ENCODE measurements at places on chromosomes 16 and 17.

GRCh38 chr17:61458000-61458399, 5.8 kb downstream of the TBX4 start:
- DNase-seq = no peak

DNA sequence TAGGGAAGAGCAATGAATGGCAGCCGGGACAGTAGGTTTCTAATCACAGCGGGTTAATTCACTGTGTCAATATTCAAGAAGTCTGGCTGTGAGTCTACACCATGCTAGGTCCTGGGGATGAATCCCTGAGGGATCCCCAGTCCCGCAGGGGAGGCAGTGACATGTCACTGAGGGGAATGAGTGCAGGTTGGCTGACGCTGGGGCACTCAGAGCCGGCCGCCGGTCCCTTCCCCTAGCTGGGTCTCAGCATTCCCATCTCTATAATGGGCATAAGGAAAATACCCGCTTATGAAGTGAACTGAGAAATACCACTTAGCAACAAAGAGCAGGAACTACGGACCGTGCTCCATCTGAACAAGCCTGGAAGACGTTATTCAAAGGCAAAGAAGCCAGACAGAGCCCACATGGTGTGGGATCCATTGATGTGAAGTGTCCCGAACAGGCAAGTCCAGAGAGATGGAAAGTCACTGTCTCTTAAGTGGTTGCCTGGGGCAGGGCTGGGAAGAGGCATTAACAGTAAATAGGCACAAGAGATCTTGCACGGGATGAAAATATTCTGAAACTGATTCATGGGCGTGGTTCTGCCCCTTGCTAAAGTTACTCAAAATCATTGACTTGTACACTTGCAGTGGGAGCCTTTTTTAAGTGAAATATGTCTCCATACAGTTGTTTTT, 31.9 kb downstream of the PPL start:
- no peak for DNase-seq

GRCh38 chr17:75698659-75699058, 22.6 kb upstream of the ITGB4 start:
- no peak for DNase-seq

GRCh38 chr16:5466551-5466950, 369.0 kb upstream of the EEF2KMT start:
- DNase-seq = no peak

- DNase-seq = no peak
Measured at GRCh38 chr16:57842601-57843000, 40.3 kb upstream of the KIFC3 start.

DNA sequence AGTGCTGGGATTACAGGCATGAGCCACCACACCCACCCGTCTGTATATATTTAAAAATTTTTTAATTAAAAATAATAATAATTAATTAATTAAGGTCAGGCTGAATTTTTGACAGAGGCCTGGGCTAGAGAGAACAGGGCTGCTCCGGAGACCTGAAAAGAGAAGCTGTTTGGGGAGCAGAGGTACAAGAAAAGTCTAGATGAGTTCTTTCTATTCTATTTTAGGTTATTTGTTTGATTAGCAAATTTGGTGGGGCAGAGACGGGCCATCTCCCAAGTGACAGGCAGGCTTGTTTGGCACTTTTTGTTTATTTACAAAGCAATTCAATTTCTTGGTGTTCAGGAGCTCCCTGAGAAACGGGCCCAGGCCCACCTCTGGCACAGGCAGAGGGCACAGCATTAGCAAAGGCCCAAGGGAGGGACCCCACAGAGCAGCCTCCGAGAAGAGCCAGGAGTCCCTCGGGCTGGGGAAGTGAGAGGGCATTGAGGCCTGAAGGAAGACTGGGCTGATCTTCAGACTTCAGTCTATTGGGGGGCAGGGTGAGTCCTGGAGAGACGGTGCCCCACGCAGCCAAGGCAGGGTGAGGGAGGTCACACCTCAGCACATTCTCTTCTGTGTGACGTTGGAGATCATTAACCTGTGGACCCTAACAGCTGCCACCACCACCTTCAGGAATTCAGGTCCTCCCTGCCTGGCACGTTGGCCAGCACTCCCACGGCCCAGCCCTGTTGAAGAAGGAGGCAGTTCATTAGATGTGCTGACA, 10.8 kb upstream of the RIPOR1 start:
- no peak for DNase-seq

DNA sequence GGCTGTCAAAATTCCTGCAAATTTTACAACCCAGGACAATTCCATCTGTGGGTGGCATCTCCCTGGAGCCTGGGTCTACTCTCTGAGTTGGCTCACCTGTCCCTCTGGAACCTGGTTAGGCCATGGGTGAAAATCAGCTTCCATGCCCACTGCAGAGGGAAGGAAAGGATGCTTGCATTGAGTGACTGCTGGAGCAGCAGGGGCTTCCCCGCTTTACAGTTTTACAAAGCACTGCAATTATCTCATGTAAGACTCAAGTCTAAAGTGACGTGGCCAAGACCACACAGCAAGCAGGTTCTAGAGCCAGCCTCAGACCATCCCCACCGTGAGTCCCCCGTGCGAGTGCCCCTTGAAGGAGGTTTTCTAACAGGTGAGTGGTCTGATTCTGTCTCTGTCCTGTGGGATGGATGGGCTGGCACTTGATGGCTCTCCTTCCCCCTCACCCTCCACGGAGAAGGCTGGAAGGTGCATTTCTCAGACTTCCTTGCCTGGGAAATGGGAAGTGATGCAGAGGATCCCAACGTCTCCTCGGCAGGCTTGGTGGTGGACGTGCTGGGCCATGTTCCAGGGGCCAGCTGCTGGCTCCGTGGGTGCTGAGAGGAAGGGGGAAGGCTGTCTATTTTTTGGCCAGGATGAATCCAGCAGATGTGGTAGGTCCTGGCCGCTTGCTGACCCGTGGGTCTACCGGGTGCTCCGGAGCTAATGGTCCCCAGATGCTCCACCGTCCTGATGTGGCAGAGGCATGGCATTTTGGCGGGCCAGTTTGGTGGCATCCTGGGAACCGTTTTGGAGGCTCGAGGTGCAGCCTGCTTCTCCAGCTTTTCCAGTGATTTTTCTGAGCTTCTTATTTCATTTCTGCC, 26.3 kb upstream of the CBX4 start:
- DNase-seq = no peak

DNA sequence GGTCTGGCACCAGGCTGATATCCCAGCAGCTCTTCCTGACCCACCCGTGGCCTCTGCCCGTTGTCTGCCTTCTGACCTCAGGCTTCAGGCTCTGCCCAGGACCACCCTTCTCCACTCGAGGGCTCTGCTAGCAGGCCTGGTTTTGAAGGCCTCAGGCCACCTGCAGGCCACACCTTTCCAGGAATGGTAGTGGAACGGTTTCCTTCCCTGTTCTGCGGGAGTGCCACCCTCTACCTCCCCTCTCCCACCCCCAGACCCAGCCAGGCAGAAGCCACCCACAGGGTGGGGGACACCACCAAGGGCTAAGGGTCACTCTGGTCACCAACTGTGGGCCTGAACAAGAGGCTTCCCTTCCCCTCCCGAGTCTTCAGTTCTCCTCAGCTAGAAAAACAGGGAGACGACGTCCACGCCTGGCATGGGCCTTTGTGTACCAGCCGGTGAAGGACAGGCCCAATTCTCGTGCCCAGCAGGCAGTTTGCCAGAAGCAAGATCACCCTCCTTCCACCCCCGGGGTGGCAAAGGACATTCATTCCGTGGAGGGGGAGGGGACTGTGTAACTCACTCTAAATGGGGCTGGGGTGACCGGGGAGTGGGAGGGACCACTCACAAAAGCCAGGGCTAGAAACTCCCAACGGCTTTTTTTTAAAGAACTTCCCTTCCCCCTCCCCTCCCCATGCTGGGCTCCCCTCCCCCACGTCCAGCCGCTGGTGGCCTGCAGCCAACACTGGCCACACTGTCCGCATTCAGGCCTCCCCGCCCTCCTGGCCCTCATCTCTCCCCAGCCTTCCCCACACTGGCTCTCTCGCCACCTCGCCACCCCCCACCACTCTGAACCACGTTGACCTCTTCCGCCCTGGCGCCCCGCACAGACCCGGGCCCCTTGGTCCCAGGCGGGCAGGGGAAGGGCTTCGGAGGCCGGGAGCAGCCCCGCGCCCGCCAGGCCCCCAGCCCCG, 7.7 kb downstream of the CBX4 start:
- DNase-seq = no peak

DNA sequence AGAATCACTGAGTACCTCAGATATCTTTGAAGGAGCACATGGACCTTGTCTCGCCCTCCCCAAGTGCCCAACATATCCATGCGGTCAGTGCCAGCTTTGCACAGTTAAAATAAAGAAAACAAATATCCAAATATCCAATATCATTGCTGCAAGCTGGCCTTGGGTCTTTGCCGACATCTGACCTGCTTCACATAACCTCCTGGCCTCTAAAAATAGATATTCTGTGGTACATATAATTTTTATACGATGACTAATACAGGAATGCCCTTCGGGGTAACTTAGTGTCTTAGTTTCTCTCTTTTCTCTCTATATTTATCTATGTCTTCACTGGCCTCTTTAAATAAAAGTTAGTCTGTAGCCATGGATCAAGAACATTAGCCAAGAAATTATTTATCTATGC, 67.8 kb downstream of the MAF start:
- DNase-seq = no peak

GRCh38 chr16:67407788-67408452, 8.4 kb downstream of the ZDHHC1 start:
- DNase-seq = no peak

GRCh38 chr16:47713225-47713595, 252.1 kb downstream of the PHKB start:
- DNase-seq = no peak

DNA sequence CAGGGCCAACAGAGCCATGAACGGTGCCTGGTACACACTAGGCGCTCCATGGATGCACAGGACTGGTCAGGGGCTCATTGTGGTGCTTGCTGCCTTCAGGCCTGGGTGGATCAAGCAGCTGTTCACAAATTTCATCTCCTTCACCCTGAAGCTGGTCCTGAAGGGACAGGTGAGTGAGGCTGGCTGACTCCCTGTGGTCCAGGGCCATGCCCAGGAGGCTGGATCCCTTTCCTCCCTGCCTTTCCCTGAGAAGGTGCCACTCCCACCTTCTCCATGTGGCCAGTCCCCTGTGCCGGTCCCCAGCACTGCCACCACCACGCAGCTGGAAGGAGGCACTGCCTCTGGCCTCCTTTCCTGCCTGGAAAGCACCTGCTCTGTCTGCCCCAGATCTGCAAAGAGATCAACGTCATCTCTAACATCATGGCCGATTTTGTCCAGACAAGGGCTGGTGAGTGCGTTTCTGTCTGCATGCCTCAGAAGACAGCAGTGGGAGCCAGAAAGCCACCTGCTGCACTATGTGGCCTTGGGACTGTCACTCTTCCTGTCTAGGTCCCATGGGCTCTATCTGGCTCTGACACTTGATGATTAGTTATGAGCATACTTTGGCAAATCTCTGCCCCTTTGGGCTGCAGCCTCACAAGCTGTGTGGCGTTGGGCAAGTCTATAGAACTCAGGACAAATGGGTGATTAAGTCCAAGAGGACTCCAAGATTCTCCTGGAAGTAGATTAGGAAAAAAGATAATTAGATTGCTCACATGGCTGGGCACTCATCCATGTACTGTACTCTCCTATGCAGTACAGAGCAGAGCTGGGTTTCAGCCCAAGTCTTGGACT, 9.4 kb downstream of the CETP start:
- no peak for DNase-seq

DNA sequence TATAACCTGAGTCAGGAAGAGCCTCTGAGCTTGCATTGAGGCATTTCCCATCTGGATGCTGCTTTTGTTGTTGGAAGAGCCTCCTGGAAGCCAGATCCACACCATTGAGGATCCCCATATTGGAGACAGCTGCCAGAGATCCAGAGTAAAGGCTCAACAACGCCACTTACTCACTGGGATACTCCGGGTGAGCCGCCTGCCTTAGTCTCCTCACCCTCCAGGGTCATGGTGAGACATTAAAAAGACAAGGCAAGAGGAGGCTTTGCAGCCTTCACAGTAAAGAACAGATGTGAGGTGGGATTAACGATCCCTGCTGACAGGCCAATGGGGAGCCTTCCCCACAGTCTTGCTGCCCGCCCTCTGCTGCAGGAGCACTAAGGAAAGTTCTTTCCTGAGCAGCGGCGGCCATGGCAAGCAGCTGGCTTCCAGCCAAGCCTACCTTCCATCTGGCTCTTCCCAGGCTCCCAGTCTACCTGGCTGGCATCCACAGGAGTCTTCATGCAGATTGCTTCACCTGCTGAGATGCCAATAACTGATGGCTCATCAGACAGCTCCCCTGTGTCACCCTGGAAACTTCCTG, 198.5 kb downstream of the CYLD start:
- no peak for DNase-seq

DNA sequence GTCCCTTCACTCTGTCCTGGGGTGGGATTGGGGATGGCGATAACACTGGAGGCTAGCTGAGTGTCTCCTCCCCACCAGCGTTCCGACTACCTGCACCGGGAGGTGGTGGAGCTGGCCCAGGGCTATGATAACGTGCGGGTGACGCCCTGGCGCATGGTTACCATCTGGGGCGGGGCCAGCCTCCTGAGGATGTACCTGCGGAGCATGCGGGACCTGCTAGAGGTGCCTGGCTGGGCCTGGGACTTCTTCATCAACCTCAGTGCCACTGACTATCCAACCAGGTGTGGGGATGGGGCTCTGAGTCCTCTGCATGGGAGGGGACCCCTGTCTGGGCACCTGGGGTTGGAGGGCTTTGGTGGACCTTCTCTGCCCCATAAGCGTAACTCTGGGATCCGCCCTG, 8.8 kb downstream of the XYLT2 start:
- no peak for DNase-seq

- DNase-seq = peak; percentile 10
Measured at GRCh38 chr16:87190288-87191230, 126.6 kb downstream of the C16orf95 start.

GRCh38 chr17:66537502-66537901, 235.1 kb downstream of the PRKCA start:
- no peak for DNase-seq

GRCh38 chr17:76087531-76087930, 8.5 kb downstream of the ZACN start:
- no peak for DNase-seq

- DNase-seq = no peak
Measured at GRCh38 chr16:1637526-1637925, 25.4 kb downstream of the CRAMP1 start.

DNA sequence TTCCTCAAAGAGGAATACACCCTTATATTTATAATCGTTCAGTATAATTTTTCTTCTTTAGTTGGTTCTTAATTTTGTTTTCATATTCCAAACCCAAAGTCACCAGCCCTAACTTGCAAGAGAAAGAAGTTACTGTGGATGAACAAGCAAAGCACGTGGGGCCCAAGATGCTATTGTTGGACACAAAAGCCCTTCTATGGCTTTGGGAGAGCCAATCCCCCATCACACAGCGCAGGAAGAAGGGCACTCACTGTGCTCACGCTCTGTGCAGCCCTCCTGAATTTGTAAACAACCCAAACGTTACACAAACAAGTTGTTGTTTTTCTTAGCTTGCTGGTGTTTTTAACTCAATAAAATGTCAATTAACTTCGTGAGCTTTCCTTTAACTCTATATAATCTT, 22.5 kb downstream of the SPPL2C start:
- DNase-seq = no peak

- no peak for DNase-seq
Measured at GRCh38 chr16:84570739-84571403, 47.0 kb downstream of the COTL1 start.

Data from HCT116 (cell line).